ENCODE measurements at places on chromosomes 4 and X.

DNA sequence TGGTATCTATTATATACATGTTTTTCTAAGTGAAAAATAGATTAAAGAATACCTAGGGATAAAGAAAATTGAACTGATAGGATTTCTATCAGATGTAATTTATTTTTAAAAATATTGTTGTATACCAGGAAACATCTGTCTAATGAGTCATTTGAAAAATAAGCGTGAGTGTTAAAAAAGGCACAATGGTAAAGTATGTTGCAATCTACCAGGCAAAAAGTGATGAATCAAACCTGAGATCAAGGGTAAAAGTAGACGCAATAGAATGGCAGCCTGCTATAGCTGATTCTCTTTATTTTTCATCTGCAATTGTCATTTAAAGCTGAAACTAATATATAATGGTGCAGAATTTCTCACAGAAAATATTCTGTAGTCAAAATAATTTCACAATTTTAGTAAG, 1119.6 kb downstream of the PCDH18 start:
- DNase-seq = no peak

DNA sequence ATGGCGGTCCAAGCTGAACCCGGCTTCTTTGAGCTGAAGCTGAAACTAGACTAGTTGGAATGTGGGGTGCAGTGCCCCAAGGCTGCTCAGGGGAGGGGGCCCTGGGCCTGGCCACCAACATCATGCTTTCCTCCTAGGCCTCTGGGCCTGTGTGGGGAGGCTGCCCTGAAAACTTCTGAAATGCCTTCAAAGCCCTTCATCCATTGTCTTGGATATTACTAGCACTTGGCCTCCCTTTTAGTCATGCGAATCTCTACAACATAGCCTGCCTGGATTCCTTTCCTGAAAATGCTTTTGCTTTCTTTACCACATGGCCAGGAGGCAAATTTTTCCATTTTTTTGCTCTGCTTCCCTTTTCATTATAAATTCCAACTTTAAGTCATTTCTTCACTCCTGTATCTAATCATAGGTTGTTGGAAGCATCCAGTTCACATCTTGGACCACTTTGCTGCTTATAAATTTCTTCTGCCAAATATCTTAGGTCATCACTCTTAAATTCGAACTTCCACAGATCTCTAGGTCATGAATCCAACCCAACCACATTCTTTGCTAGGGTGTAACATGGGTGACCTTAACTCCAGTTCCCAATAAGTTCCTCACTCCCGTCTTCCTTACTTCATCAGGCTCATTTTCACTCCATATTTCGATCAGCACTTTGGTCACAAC, 103.4 kb downstream of the DDIT4L start:
- no peak for DNase-seq

GRCh38 chr4:98514741-98515469, 143.5 kb downstream of the TSPAN5 start:
- DNase-seq = no peak

GRCh38 chr4:158371158-158371557, 150.5 kb upstream of the RXFP1 start:
- no peak for DNase-seq

GRCh38 chr4:1628892-1629698, 55.0 kb downstream of the FAM53A start:
- DNase-seq = peak; percentile 57
